ENCODE measurements at places on chromosomes 7 and 10.

DNA sequence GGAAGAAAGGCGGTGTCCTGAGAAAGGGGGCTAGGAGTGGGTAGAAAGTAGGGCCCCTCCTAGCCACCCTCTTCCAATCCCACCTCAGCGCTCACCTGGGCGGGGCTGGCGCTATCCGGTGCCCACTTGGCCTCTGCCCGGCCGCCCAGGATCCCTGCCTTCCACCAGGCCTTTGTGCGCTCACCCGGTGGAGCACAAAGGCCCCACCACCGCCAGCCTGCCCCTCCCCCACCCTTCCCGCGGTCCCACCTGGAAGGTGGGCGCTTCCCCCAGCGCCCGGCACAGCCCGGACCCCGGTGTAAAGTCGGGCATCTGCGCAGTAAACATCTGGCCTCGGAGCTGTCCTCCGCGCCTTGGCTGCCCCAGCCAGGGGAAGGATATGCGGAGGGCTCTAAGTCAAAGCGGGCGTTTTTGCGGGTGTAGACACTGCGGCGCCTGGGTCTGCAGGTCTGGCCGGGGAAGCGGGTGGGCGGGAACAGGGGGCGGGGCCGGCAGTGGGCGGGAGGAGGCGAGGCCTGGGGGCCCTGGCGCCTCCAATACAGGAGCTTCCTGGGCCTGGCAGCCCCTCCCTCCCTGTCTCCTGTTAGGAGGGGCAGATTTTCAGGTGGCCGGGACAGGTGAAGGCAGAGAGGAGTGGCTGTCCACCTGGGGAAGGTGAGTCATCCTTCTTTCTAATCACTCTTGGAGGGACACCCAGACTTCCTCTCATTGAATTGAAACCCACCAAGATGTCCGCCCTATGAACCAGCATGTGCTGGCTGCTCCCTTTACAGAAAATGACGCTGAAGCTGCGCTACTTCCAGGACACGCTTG lies 49.3 kb downstream of the PNLIPRP2 start:
- DNase-seq, result no peak

DNA sequence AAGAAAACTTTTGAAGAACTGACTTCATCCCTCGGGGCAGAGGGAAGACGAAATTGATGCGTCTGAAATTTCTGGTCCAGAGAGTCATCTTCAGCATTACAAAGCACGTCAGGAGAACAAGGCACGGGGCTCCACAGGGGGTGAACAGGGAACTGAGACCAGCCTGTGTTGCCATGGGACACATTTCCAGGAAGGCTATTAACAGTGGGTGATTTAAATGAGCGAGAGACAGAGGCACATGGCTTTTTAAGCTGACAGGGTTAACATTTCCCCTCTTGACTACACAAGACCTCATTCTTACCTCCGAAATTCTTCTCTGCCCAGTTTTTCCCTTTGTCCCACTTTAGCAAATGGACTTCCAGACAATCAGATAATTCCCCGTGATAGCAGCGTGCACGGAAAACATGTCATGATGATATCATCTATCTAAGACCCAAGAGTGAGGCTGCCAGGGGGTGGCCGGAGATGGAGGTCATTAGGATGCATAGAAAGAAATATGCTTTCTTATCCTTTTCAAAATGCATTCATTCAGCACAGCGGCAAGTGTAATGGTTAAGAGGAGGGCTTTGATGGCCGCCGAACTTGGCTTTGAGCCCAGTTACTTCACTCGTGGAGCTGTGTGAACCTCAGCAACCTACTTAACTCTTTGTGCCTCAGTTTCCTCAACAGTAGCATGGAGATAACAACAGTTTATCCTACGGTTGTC lies 248.0 kb downstream of the PRPF18 start:
- DNase-seq, result no peak

- no peak for DNase-seq
Observed at GRCh38 chr10:79392020-79392398, 44.7 kb downstream of the PPIF start.

GRCh38 chr7:156560075-156560474 lies 80.5 kb upstream of the RNF32 start:
- no peak for DNase-seq

DNA sequence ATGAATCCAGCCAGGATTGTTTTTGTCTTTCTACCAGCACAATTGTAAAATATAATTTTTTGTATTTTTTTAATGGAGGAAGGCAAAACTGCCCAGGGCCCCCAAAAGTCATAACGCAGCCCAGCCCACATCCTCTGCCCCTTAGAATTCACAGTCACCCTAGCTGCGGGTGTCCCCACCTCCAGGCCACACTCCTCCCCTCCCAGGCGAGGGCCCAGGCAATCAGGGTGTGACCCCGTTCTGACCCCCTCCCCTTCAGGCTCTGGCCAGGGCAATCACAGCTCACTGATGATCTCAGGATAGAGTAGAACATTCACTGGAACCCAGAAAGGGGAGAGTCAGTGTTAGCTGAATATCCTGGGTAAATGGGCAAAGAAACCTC lies 92.0 kb upstream of the MACROH2A2 start:
- DNase-seq, result no peak

DNA sequence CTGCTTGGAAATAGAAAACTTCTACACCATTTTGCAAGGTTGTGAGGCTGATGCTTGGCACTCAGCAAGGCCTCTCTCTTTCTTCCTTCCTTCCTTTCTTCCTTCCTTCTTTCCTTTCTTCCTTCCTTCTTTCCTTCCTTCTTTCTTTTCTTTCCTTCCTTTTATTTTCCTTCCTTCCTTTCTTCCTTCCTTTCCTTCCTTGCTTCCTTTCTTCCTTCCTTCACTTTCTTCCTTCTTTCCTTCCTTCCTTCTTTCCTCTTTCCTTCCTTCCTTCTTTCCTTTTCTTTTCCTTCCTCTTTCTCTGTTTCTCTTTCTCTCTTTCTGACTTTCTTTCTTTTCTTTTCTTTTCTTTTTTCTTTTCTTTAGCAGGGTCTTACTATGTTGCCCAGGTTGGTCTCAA lies 460.4 kb downstream of the KCNMA1 start:
- no peak for DNase-seq

- no peak for DNase-seq
Observed at GRCh38 chr7:150753826-150754603, 16.8 kb downstream of the GIMAP5 start.

- no peak for DNase-seq
Observed at GRCh38 chr7:36265680-36266079, 112.6 kb downstream of the EEPD1 start.

DNA sequence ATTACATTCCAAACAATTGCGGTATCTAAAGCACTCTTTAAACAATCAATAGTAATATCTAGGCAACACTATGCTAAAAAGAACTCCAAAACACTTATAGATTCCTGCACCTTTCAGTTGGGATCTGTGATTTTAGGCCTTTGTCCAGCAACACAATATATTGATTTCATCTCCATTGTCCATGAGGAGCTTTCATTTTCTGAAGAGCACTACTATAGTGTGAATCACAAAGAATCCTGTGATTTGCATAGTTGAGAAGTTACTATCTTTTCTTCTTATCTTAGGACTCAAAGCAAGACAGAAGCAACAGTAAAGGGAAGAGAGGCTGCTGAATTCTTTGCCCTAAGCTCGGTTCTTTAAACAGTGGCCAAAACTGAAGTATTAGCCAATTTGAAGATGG lies 846.8 kb downstream of the IPMK start:
- DNase-seq, result no peak

GRCh38 chr10:18190840-18191239 lies 50.6 kb downstream of the CACNB2 start:
- DNase-seq, result no peak

GRCh38 chr7:39410582-39410981 lies 155.6 kb upstream of the YAE1 start:
- no peak for DNase-seq

GRCh38 chr10:4219901-4220300 lies 434.9 kb upstream of the KLF6 start:
- DNase-seq, result no peak

GRCh38 chr10:118983263-118983662 lies 46.3 kb upstream of the NANOS1 start:
- DNase-seq, result no peak

DNA sequence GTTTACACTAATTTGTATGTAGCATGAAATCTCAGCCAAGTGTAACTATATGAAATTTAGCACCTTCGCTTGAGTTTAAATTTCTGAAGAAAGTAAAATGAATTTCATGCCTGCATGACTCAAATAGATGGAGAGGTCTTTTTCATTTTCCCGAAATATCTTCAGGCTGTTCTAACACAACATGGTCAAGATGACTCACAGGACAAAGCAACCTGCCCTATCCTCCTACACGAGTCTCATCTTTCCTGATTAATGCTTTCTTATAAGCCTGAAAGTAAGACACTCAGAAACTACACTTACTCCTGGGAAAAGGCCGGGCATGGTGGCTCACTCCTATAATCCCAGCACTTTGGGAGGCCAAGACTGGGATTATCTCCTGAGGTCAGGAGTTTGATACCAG lies 41.2 kb downstream of the CH25H start:
- DNase-seq, result no peak

DNA sequence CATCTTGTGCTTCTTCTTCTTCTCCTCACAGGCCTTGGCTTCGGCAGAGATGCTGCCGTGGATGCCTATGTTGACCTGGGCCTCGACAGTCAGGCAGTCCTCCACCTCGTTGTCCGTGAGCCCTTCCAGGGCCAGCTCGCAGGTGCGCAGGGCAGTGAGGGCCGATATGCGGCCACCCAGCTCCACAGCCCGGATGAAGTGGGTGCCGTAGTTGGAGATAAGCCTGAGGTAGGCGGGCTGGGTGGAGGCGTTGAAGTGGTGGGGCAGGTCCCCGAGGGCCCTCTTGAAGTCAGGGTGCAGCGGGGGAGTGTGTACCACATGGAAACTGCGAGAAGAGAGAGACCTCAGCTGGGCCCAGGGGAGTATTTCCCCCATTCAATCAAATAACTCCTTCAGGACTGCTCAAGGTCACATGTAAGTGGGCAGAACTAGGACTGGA lies 3.7 kb downstream of the PRF1 start:
- no peak for DNase-seq

DNA sequence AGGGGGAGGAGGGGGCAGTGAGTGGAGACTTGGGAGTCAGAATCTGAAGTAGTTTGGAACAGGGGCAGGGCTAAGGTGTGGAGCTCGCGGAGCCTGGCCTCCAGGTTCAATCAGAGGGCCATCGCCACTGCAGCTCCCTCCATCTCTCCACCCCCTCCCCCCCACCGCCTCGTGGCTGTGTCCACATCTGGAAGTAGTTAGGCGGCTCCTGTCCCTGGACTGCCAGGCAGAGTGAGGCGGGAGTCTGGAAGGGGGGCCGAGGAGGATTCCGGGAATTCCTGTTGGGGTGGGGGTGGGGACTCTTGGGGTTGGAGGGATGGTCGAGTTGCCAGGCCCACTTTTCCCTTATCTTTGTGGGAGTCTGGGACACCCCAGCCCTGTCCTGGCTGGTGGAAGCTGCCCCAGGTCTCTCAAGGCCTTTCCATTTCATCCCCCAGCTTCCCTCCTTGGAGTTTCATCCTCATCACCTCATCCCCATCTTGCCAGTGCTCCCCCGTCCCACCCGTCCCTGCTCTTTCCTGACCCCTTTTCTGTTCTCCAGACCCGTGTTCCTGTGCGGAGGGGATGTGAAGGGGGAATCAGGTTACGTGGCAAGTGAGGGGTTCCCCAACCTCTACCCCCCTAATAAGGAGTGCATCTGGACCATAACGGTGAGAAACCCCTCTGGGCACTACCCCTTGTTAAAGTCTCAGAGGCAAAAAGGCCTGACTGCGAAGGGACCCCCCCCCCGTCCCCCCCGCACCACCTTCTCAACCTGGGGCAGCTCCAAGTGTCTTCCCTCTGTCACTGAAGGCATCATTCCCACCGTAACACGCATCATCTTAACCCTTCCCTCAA lies 944 bp downstream of the PCOLCE start:
- no peak for DNase-seq

DNA sequence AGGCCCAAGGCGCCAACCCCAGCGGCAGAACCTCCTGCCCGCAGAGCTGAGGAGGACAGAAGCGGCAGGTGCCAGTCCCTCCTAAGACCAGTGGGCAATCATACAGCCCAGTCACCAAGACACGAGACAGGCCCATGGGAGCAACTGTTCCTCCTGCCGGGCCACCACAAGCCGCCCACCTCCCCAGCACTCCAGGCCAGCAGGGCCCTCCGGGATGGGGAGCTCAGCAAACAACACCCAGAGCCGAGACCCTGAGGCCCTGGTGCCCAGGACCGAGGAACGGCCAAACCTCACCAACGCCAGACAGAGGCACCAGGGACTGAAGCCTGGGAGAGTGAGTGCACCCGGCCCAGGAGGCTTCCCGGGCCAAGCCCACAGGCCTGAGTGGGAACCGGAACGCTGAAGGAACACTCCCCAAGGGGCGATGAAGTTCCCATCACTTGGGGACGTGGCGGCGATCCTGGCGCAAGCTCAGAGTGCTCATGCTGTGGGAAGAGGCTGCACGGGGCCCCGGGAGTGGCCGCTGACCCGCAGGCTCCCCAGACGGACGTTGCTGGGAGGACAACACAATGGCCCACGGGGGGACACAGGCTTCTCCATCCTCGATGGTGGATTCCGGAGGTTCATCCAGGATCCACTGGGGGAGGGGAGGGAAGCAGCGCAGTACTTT lies 35.1 kb downstream of the GPER1 start:
- no peak for DNase-seq

- DNase-seq, result no peak
Observed at GRCh38 chr7:125924037-125924436, 994.4 kb upstream of the POT1 start.

- DNase-seq, result no peak
Observed at GRCh38 chr7:154880513-154880912, 122.4 kb downstream of the PAXIP1 start.

DNA sequence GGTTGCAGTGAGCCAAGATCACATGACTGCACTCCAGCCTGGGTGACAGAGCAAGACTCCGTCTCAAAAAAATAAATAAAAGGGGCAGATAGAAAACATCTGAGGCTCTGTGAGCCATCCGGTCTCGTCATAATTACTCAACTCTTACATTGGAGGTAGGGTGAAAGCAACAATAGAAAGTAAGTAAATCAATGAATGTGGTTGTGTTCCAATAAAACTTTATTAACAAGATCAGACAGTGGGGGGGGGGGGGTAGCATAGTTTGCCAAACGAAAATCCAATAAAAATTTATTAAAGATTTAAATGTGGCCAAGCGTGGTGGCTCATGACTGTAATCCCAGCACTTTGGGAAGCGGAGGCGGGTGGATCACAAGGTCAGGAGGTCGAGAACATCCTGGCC lies 2.8 kb upstream of the ZFAND4 start:
- DNase-seq, result no peak

GRCh38 chr7:79882922-79883321 lies 251.7 kb upstream of the GNAI1 start:
- DNase-seq, result no peak

Data from stimulated activated CD8-positive, alpha-beta memory T cell treated with anti-CD3 and anti-CD28 coated beads, Interleukin-15, amount 100 ng/mL, for 1 hour (primary cell).